ENCODE measurements at places on chromosomes 1 and 21.

GRCh38 chr1:89622895-89623294 is 10.0 kb upstream of the LRRC8C start:
- DNase-seq = no peak

DNA sequence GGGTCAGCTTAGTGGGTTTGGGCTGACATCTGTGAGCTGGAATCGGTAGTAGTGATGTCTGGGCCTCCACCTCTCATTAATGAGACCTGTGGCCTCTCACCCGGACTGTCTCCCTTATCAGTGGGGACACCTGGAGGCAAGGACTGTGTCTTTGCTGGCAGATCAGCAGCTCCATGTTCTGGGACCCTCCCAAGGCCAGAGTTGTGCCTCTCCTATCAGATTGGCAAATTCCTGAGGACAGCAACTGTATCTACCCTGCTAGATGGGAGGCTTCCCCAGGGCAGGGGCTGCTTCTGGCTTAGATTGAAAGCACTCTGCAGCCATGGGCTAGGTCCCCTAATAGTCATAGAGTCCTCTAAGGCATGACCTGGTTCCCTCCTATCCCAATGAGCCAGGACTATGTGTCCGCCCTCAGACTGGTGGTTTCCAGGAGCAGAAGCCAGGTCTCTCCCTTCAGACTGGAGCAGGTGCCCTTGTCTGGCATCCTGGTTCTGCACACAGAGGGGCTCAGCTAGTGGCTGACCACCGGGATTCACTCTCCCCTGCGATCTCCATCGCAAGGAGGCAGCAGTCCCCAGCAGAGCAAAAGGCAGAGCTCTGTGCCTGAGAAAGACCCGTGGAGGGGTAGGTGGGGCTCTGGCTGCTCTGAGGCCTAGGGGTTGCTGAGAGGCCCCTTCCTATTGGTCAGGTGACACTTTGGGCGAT is 5.8 kb downstream of the DRAXIN start:
- DNase-seq = no peak

DNA sequence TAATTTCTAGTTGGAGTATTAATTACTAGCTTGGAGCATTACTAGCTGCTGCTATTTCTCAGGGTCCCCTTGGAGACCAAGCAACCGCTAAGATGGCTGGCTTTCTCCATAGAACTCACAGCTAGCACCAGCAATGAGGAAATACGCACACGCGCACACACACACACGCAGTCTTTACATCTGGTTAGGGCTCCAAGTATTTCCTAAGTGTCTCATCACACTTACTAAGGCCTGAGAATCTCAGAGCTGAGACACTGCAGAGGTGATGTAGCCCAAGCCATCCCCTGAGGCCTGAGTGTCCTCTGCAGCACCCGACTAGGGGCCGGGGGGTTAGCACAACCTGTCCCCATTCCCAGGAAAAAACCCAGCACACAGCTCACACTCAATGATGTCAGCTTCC is 42.5 kb downstream of the ITPKB start:
- no peak for DNase-seq

DNA sequence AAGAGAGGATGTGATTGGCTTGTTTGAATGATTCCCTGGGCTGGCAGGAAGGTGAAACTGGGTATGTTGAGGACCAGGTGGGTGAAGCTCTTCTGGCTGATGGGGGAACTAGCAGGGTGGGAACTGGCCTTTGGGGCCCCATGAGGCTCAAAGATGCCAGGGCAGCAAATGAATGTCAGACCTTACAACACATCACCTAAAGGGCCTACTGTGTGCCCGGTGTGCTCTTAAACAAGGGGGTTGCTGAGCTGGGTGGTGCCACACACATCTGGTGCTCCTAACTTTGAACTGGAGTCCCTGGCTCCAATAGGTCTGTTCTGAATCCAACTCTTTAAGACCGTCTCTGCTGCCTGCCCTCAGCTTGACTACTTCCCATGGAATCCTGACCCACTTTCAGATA is 21.3 kb upstream of the HTR1D start:
- DNase-seq = no peak

- no peak for DNase-seq
These were observed 26.9 kb downstream of the SORT1 start for GRCh38 chr1:109370712-109371340.

- no peak for DNase-seq
These were observed 4.9 kb upstream of the TENT5C start for GRCh38 chr1:117600966-117601365.

DNA sequence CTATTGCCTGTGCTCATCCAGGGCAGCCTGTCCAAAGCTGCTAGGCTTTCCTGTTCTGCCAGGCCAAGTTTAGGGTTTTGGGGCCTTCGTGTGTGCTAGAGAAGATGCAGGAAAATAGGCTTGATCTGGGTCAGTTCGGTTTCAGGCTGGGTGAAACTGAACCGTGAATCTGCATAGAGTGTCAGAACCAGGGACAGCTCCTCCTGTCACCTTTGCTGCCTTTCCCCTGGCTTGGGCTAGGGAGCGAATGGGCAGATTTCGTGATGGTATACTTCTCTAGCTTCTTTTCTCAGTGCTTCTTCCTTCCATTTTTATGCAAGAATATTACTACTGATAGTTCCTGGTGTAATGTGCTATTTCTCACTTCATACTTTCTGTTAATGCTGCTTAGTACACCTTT is 6.0 kb upstream of the AGO1 start:
- DNase-seq = peak; percentile 74

DNA sequence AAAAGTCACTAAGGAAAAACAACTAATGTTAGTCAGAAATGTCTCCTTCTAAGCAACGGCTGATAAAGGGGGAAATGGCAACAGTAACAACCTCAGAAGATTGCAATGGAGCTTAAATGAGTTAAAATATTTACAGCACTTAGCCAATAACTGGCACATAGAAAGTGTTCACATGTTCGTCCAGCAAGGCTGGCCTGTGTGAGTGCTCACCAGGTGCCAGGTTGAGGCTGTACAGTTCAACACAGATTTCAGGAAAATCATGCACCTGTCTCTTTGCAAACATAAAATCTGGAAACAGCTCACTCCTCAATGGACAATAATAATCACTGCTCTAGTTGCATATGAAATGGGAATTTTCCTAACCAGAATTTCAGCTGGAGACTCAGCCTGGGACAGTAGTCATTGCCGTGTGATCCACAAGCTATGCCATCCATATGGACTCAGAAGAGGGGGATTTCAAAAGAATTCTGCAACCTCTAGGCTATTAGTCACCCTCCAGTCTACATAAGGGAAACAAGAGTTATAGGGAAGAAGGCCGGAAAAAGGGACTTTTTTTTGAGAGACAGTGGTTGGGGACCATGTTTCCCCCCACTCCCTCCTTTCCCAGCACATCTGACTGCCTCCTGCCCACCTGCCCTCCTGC is 68.6 kb downstream of the SYDE2 start:
- DNase-seq = no peak

DNA sequence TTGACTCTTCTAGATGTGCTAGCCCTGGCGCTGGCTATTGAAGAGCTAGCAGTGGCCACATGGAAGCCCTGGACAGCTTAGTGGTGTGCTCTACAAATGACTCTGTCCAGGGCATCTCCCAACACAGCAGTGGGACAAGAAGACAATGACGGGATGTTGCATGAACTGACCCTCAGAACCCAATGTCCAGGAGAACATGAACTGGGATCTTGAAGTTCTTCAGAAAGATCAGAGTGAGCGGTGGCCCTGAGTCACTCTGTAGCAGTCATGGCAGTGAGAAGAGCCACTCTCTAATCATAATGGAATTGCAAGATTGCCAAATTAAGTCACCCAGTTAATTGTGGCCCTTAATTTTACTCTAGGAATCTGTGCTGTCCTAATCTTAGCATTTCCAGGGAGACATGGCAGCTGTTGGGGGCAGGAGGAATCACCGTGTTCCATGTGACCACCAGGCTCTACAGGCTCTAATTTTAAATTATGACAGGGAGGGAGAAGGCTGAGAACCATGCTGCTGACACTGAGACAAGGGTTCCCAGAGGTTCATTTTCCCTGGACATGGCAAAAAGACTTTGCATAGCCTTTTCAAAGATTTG is 10.2 kb upstream of the OBSCN start:
- no peak for DNase-seq

DNA sequence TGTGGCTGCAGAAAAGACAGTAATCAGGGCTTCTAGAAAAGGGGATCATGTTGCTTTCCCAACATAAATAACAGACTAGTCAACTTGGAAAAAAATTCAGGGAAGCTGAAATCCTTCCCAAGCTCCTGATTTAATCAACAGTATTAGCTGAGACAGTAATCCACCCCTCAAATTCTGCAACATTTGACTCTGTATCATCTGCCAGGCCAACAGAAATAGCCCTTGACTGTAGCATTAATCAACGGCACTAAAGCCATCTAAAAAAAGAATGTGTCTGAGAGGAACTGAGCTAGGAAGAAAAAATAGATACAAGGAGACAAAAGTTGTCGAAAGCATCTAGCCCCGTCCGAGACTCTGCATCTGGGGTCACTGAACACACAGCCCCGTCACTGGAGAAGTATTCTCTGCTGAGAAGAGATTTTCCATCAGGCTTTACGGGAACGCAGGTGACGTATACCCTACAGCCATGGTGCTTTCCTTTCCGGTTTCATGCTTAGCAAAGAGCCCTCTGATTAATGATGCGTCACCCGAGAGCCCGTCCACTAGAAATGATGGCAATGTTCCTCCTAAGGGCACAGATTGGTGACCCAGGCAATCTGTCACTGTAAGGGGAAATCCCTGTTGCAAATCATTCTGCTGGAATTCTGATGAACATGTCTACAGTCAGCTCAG is 42.1 kb upstream of the TP53BP2 start:
- DNase-seq = no peak

DNA sequence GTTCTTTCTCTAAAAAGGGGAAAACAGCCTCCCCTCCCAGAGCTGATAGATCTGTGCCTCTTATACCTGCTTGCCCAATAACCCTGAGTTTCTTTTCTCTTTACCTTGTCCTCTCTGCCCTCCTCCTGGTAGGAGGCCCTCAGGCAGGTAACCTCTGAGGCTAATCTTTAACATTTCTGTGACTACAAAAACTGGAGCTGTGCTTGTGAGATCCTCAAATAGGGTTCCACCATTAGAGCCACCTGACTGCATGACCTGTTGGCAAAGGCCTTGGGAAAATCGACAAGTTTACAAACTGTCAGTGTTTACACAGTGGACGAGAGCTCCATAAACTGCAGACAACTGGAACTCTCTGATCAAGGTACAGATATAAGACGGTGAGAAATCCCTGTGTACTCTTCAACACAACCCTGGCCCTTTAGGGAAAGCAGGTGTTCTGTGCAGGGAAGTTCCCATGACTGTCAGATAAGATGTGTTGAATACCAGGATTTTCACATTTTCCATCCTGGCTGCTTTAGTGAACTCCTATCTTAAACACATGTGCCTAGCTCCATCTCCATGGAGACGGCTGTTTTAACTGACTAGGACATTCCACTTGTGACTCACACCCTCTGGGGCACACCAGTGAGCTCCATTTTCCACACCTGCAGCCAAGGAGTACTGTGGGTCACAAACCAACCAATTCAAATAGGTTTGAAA is 38.3 kb downstream of the ECE1 start:
- DNase-seq = no peak

GRCh38 chr1:188237573-188238348 is 1409.0 kb downstream of the PLA2G4A start:
- DNase-seq = no peak

- DNase-seq = no peak
These were observed 56.1 kb downstream of the ARHGEF10L start for GRCh38 chr1:17595602-17595925.

DNA sequence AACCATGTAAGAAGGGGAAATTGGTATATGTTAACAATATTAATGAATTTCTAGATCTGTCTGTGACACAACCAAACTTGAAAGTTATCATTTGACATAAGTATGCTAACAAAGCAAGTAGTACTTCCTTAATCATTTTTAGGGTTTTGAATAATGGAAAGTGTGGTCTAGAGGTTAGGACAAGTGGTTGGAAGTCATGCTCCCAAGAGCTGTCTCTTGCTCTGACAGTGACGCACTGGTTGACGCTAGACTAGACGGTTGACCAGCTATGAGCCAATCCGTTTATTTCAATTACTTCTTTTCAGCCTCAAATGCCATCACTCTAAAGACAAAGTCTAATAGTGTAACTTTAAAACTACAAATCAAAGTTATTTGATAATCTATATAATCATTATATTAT is 20.7 kb upstream of the RGS1 start:
- no peak for DNase-seq

DNA sequence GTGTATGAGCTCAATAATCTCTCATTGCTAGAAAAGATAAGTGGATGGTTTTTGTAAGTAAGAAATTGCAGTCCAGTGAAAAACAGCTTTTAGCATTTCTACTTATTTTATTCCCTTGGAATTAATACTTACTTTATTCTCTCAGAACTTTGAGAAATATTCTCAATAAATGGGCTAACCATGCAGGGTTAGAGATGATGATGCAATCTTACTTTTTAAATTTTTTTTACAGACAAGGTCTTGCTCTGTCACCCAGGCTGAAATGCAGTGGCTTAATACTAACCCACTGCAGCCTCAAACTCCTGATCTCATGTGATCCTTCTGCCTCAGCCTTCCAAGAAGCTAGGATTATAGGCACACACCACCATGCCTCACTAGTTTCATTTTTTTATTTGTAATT is 440.8 kb upstream of the ZP4 start:
- no peak for DNase-seq

DNA sequence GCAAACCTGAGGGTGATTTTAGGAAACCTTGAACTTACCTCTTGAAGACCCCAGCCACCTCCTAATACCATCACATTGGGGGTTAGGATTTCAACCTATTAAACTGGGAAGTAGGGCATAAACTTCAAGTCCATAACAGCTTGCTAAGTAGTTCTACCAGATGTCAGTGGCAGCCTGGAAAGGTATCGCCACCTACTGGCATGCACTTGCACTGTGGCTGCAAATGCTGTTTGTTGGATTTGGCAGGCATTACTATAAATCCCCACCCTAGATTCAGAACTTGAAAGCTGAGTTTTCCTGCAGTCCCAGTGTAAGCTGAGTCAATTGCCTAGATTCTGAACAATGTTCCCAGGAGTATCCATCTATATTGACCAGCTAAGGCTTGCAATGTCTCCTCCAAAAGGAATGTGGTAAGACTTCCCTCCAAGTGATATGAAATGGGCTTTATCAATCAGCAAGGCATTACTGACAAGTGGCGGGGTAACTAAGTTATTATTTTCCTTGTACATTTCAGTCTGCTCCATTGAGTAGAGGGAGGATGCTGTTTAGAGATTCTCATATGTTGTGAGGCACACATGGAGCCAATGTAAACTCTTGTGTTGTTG is 474.5 kb downstream of the PTPRC start:
- peak; percentile 41 for DNase-seq

DNA sequence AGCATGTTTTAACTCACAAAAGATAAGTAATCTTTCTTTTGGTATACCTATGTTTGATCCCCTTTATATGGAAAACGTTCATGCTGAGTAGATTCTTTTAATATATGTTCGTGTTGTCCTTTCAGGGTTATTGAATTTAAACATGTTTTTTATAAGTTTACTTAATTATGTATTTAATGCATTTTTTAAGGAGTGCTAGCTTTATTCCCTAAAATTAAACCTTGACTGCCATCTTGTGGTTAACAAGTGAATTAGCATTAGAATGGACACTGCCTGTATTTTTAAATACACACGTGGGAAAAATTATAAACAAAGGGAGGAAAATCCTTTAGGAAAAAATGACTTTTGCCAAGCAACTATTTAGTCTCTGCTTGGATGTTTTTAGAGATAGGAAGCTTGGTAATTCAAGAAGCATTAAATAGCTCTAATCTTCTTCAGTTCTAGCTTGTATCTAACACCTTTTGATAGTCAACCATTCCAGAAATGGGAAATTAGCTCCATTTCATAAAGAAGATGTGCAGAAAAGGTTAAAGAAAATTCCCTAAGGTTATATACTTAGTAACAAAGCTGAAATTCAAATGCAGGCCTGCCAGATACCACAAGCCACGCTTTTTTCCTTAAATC is 43.0 kb downstream of the UBE2U start:
- peak; percentile 64 for DNase-seq

Data from iPS-NIHi11 (cell line).